ENCODE measurements at places on chromosomes 3 and 15.

DNA sequence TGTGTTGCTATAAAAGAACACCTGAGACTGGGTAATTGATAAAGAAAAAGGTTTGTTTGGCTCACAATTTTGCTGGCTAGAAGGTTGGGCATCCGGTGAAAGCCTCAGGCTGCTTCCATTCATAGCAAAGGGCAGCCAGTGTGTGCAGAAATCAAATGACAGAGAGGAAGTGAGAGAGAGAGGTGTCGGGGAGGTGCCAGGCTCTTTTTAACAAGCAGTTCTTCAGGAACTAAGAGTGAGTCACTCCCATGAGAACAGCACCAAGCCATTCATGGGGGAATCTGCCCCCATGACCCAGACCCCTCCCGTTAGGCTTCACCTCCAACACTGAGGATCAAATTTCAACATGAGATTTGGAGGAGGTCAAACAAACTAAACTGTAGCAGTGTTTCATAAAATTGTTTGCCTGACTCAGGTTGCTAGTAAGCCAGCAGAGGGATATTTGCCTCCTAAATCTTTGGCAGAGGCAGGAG lies 4.5 kb upstream of the PARP15 start:
- DNase-seq: peak; percentile 11

- DNase-seq: no peak
Observed at GRCh38 chr15:60471314-60471713, 7.6 kb downstream of the ICE2 start.

- no peak for DNase-seq
Observed at GRCh38 chr3:170967126-170967525, 58.7 kb upstream of the EIF5A2 start.

- DNase-seq: no peak
Observed at GRCh38 chr3:109923431-109923830, 586.1 kb upstream of the DPPA4 start.

- no peak for DNase-seq
Observed at GRCh38 chr15:80730926-80731325, 35.8 kb downstream of the ABHD17C start.

DNA sequence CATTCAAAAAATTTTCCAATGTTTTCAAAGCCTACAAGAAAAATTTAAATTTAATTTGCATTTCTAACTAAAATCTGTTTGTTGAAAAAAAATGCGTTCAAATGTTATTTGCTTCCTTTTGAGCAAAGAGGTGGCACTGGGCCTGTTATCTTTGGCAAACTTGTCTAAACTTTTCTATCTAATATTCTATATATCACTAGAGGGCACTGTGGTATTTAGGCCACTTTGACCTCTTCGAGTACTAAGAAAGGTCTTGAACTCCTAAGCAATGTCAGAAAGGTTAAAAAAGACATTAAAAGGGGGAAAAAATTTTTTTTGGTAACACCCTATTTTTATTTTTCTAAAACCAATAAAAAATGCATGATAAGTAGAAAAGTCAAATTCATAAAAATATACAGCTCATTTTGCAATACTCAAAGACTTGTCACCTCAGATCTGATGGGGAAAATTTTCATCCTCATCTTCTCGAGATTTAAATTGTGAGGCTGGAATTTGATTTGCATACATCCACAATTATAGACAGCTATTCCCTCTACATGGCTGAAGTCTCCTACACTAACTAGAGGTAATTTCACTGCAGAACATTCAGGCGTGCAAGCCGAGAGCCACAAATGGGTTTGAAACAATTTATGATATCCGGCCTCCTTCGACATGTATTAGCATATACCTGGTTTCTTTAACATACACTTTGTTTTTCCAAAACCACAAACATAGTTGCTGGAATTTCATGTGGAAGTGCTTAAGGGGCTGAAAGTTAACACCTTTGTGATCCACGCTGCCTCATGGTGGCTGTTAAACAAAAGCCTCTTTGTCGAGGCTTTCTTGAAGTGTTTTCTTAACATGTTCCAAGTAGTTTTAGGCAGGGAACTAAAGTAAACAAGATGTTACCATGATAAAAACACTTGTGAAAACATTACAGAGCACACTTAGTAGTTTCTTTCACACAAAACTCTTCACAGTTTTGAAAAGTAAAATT lies 576.4 kb downstream of the FOXP1 start:
- no peak for DNase-seq

GRCh38 chr15:43941555-43941954 lies 114.8 kb downstream of the WDR76 start:
- no peak for DNase-seq

DNA sequence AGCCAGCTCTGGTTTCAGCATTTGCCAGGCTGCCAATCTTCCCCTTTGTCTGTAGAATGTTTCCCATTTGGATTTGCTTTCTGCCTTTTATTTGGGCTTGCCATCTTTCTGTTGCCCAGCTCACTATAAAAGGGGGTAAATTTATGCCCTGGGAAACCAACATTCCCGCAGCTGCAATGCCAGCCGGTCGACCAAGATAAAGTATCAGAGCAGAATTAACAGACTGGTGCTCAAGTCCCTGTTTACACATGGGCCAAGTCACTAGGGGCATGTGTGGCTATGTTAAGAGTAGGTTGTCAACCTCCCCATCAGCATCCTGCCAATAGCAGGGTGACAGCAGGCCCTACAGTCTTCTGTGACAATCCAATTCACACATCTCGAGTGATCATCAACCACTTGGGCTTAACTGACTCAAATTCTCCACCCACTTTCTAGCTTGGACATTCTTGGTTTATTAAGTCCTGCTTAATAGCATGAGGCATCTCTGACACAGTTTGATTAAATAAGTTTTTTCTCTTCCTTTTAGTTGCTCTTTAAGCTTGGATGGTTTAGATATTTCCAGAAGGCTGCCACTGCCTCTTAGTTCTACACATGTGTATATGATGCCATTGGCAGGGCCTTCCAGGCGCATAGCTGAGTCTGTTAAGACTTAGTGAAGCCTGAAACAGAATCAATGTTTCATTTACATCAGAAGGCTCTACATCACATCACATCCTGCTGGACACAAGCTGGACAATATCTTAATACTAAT lies 24.1 kb upstream of the VEPH1 start:
- DNase-seq: no peak

DNA sequence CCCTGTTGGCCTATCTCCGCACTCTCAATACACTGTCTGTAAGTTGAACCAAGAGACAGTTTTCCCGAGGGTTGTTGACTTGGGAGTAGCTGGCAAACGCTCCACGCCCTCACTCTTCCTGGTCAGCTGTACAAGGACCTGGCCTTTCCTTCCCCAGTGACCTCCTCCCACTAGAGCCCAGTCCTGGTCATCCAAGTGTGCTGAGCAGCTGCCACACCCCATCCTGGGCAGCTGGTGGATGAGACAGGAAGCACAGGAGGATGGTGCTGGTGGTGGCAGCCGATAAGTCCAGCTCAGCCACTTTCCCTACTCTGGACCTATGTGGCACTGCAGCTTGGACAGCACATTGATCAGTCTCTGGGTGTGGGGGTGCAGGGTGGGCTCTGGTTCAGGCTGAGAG lies 19.8 kb downstream of the PFKFB4 start:
- no peak for DNase-seq

- DNase-seq: no peak
Observed at GRCh38 chr15:87735522-87735921, 521.0 kb downstream of the NTRK3 start.

GRCh38 chr3:107067421-107067820 lies 309.8 kb upstream of the CCDC54 start:
- no peak for DNase-seq

- no peak for DNase-seq
Observed at GRCh38 chr3:37888421-37888820, 26.7 kb downstream of the CTDSPL start.

GRCh38 chr15:65405791-65406423 lies 16.8 kb downstream of the IGDCC4 start:
- DNase-seq: no peak

GRCh38 chr3:12170207-12170606 lies 11.5 kb upstream of the TIMP4 start:
- DNase-seq: no peak

DNA sequence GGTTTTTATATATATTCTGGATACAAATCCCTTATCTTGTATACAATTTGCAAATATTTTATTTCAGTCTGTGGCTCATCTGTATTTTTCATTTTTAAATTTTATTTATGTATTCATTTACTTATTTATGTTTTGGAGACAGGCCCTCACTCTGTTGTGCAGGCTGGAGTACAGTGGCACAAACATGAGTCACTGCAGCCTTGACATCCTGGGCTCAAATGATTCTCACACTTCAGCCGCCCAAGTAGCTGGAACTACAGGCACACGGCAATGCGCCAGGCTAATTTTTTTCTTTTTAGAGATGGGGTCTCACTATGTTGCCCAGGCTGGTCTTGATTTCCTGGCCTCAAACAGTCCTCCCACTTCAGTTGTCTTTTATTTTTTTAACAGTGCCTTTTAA lies 50.6 kb downstream of the PFN2 start:
- DNase-seq: no peak

DNA sequence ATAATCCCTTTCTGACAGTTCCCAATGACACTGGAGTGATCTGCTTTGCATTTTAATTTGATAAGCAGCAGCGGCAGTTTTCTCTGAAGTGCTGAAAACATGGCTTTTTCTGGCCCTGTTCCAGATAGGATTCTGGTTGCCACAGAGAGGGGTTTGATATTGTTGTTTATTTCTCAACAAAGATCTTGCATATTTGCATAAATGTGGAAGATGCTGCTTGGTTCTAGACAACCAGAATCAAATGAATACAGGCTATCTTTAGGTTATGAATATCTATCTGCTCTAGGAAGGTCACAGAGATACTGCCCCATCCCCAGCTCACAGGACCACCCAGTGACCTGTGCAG lies 137.1 kb downstream of the ZNF609 start:
- DNase-seq: no peak

GRCh38 chr3:94272016-94272415 lies 209.2 kb downstream of the NSUN3 start:
- DNase-seq: no peak

DNA sequence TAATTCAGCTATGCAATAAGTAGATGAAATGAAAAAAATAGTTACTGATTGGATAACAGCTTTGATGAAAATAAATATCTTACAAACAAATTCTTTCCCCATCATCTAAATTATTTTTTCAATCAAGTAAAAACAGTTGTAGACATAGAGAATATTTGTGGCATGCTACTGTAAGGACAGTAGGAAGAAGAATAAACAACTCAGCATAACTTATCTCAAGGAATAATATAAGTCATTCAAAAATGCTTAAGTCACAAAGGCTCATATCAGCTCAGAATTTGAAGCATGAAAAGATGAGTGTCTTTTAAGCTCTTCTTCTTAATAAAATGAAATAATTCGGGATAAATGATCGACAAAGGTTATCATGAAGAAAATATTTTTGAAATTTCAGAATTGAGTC lies 1029.0 kb downstream of the ROBO1 start:
- DNase-seq: no peak

- DNase-seq: peak; percentile 11
Observed at GRCh38 chr3:135192929-135193328, 397.9 kb downstream of the EPHB1 start.

DNA sequence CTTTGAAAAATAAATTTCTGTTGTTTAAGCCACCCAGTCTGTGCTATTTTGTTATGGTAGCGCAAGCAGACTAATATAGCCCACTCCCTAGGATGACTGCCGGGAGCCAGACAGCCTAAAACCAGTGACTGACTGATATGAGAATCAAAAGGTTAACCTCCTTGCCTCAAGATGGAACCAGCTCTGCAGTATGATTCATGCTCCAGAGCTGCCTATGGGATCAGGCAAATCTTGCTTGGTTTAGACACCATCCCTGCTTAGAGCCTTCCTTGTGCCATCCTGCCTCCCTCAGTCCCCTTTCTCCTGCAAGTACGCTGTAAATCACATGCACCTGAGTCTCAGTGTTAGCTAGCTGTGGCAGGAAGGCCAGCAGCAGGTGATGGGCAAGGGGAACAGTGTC lies 39.3 kb downstream of the TRANK1 start:
- no peak for DNase-seq

DNA sequence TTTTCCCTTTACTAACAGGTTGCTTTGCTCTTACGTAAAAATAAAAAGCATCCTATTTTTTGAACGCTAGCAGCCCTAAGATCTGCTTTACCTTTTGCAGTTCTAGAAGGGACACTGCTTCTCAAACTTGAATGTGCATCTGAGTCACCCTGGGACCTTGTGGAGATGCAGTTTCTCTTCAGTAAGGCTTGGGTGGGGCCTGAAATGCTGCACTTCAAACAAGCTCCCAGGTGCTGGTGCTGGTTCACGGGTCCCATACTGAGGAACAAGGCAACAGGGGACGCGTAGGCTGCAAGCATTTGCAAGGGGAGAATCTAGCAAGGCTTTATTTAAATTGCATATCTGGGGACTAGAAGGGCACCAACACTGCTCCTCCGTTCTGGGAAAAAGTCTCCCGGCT lies 30.0 kb downstream of the MB21D2 start:
- no peak for DNase-seq

DNA sequence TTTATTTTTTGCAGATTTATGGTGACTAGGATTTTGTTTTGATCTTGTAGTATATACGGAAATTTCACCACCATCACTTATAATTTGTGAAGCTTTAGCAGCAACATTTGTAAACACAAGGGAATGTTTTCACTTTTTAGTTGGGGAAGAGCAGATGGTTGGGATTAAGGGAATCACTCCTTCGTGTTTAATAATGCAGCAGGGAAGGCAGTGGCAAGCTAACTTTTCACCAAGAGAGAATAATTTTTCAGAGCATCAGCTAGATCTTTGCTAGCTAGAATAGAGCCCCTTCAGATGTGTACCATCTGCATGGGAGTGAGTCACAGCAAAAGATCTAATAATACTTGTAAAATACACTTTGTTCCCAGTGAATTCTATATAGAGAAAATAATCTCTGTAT lies 632.7 kb downstream of the CADM2 start:
- DNase-seq: no peak

GRCh38 chr3:178343433-178344038 lies 192.7 kb upstream of the KCNMB2 start:
- DNase-seq: no peak

- no peak for DNase-seq
Observed at GRCh38 chr3:189160519-189161309, 11.1 kb upstream of the TPRG1 start.

DNA sequence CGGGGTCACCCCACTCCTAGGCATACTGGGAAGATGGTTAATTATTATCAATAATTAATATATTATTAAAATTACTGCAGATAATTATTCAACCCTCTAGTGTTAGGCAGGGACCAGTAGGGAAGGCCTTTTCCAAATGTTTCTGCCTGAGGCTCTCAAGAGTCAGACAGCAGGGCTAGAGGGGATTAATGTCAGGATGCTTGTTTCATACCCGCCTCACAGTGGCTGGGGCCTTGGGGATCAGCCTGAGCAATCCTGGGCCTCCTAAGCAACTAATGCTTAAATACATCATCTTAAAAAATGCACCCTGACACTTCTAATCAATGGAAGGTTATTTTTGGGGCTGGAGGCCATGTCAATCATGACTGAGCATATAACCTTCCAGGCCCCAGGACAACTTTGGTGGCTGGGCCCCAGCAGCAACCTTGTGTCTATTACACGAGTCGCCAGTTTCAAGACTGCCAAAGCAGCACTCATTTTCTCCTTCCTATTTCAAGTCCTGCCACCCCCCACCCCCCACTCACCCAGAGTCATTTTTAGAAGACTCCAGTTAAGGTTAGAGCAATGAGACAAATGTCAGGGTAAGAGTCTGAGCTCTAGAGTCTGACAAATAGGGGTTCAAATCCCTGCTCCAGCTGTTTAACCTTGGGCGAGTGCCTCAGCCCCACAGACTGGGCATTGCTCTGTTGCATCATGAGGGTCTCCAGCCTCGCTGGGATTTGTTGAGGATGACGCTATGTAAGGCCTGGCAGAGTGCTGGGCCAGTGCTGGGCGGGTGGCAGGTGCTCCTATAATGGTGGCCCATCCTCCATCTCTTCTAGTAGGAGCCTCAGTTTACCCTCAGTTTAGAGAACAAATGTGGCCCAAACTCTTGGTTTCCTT lies 6.1 kb downstream of the AMOTL2 start:
- DNase-seq: peak; percentile 4

- DNase-seq: no peak
Observed at GRCh38 chr3:68088216-68088615, 433.8 kb upstream of the SUCLG2 start.

All from GM04504 (cell line).